Myocyte (in vitro differentiated cells): ENCODE measurements at places on chromosomes 16 and 17. TPM values are rescaled to one million over a fixed set of nuclear protein-coding genes. Genes with fewer than 3 reads are reported as not detected.

- peak; percentile 27 for DNase-seq
Observed at GRCh38 chr16:24010440-24011089, 174.8 kb downstream of the PRKCB start.

GRCh38 chr17:4759776-4760236 is 11.9 kb upstream of the TM4SF5 start:
- DNase-seq: no peak

GRCh38 chr16:28873543-28874201 is 4.6 kb upstream of the ATP2A1 start:
- DNase-seq: peak; percentile 18

Gene PRRT2
- total RNA-seq: 0.83 and 3.1 TPM in 2 replicates

- no peak for DNase-seq
Observed at GRCh38 chr16:27767081-27767480, 217.1 kb downstream of the KATNIP start.

GRCh38 chr17:52979921-52980320 is 821.4 kb upstream of the CA10 start:
- DNase-seq: no peak

Gene GUCY2D
- not detected in 2 replicates for total RNA-seq

DNA sequence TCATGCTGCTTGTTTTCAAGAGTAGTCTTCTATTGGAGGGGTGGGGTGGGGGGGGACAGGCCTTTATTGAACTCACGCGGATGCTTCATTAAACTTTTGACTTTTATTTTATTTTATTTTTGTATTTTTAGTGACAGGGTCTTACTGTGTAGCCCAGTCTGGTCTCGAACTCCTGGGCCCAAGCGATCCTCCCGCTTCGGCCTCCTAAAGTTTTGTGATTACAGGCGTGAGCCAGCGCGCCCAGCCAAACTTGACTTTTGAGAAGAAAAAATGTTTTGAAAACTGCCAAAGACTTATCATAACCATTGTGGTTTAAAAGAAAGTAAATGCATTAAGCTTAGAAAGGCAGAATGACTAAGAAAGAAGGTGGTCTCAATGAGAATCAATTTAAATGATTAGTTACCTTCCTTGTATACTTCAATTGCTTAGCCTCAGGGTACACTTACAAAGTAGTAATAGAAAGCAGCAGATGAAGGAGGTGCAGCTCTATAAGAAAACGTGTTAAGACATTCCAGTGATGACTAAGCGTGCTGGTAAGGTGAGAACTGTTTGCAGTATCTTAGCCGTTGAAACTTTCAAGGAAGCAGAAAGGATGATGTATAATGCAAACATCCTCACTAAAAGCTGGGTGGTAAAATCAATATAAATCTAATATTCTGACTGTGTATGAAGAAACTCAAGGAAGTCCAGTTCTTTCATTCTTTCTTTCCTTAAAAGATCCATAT is 1.2 kb downstream of the AP2B1 start:
- peak; percentile 9 for DNase-seq

- DNase-seq: peak; percentile 3
Observed at GRCh38 chr16:49658531-49658930, 197.4 kb downstream of the ZNF423 start.

DNA sequence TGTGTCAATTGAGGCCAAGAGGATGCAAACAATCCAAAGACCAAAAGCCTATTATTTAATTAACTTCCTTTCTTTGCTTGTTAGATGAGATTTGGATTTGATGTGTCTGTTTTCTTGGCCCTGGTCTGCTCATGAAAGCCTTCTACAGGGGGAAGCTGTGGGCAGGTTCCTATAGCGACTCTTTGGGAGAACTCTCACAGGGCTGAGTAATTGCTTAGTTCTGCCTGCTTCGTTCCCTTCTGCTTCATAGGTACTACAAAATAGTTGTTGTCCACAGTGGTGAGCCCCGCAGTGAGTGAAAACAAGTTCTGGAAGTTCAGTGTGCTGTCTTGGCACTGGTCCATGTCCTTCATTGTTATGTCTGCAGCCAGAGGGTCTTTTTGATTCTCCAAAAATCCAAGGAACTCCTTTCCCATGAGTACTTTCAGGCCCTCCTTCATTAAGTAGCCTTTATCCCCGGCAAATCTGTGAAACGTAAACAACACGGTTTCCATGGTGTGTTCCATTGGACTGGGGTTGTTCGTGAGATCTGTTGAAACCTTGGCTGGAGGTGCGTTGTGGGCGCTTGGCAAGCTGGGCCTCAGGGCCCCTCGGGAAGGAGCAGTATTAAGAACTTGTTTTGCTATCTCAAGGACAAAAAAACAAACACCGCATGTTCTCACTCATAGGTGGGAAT is 30.0 kb upstream of the ANKRD40CL start:
- no peak for DNase-seq

DNA sequence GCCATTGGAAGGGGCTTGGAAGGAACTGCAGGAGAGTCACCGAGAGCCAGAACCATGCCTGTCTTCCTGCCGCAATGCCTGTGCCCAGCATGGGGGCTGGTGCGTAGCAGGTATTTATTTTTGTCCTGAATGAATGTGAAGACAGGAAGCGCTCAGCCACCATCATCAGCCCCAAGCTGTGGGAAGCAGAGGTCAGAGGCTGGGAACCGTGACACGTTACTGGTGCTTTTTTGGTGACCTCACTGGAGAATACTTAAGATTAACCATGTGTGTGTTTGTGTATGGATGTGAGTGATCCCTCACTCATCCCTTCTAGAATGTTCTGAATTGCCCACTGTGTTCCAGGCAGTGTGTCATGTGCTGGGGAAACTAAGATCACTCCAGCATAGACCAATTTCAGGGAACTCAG is 343.8 kb downstream of the SNX29 start:
- DNase-seq: no peak

- DNase-seq: no peak
Observed at GRCh38 chr17:55846745-55847144, 95.9 kb downstream of the PCTP start.

GRCh38 chr17:40038882-40039513 is 15.2 kb downstream of the MED24 start:
- DNase-seq: peak; percentile 93

GRCh38 chr16:54243202-54243601 is 43.4 kb downstream of the IRX3 start:
- no peak for DNase-seq

DNA sequence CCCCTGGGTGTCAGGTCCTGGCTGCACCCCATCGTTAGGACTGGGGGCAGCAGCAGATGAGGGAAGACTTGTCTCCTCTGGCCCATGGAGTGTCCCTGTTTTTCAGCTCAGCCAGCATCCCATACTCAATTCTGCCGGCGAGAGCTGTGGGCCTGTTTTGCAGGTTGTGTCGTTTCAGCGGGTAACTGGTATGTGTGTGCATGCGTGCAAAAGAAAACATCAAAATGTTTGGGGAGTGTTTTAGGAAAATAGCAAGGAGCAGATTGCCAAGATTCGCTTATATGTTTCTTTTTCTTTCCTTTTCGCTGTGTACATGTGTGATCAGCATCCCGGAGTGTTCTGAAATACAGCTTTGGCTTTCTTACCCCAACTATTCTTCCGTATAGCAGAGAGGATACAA is 34.7 kb downstream of the MSI2 start:
- DNase-seq: no peak

DNA sequence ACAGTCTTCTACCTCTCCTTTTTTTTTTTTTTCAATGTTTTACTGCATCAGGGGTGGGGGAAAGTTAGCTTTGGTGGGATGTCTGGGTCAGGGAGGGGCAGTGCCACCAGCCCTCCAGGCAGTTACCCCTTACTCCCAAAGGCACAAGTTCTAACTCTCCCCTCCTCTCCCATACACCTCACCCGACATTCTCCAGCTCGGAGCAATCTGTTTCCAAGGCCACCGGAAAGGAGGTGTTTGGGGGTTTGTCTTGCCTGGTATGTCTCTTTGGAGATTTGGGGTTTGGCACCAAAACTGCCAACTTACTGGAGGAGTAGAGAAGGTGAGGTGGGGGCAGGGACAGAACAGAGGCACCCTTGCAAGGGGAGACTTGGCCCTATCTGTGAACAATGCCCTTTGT is 4.7 kb downstream of the DLX3 start:
- DNase-seq: no peak

DNA sequence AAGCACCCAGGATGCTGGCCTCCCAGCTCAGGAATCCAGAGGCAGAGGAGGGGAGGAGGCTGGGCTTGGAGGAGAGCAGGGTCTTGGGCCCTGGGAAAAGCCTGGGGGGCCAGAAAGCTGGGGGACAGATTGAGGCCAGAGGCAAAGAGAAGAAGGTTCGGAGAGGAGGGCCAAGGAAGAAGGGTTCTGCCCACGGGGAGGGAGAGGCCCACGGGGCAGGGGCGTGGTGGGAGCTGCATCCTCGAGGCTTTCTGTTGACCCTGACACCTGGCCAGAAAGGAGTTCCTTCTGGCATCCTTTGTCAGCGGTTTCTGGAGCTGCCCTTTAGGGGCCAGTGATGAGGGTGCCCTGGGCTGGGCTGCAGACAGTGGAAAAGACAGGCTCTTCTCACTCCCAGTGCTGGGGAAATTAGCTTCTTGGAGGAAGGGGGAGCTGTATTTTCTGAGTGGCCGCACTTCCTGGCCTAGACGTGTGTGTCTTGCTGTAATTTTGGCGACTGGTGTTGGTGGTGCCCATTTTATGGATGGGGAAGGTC is 308.7 kb downstream of the SEC14L1 start:
- no peak for DNase-seq

GRCh38 chr16:69763599-69763942 is 1.4 kb downstream of the WWP2 start:
- DNase-seq: no peak

DNA sequence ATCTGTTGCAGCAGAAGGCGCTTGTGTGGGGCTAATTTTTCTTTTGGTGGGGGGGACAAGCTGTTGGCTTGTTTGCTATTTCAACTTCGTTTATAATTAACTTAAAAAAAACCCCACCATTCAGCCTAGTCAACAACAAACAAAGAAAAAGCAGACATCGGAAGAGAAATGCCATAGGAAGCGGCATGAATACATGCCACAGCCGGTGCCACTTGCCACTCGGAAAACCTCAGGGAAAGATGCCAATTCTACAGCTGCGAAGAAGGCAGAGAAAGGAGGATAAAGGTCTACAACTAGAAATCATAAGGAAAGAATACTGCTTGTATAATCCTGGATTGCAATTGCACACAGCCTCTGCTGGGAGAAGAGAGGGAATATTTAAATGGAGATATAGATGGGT is 254.4 kb upstream of the PMFBP1 start:
- no peak for DNase-seq

Gene ADAMTS18
- total RNA-seq: 0.13 TPM in 1 of 2 replicates, not detected in the other

DNA sequence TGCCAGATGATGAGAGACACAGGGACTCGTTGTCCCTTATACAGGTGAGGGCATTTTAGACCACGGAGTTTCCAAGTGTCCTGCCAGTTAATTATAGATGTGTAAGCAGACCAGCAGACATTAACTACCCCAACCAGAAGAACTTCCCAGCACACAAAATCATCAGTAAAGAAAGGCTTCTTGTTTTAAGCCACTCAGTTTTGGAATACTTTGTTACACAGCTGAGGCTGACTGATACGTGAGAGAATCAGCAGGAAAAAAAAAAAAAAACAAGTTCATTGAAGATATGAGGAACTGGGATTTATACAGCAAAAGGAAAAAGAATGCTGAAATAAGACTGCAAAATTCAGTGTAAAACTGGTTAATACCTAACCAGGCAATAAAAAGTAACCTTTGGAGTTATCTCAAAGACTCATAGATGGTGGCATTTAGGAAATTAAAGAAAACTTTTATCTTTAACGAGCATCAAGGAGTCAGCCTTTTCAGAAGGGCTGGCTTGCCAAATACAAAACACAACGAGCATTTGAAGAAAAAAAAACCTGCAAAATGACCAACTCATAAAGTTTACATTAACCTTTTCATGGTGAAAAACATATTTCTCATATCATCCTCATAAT is 28.1 kb downstream of the TMEM238L start:
- DNase-seq: no peak

GRCh38 chr17:65850486-65850885 is 289.0 kb upstream of the AXIN2 start:
- DNase-seq: peak; percentile 4

- DNase-seq: no peak
Observed at GRCh38 chr16:80591071-80591915, 50.5 kb downstream of the DYNLRB2 start.

GRCh38 chr17:80476877-80477646 is 655 bp upstream of the NPTX1 start:
- no peak for DNase-seq

GRCh38 chr17:8056232-8056975 is 17.5 kb downstream of the ALOX15B start:
- DNase-seq: peak; percentile 70

DNA sequence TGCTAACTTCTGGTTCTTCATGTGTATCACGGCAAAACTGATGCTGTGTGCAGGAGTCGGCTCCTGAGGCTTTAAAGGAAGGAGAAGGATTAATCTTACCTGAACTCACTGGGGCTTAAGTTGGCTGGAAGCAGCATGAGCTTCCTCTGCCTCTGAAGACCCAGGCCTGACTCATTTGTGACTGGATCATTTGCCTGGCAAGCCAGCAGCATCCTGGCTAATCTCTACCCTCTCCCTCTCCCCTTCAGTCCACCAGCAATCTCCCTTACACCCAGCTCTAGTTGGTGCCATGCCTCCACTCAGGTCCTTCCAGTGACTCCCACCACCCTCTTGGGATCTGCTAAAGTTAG is 150.3 kb downstream of the IRX3 start:
- no peak for DNase-seq
